ENCODE measurements at places on chromosomes 3 and 15.

GRCh38 chr15:91562698-91563097, 290.8 kb upstream of the SLCO3A1 start:
- no peak for DNase-seq

- no peak for DNase-seq
These were observed 91.7 kb upstream of the GOLGA6L4 start for GRCh38 chr15:84143753-84144314.

- DNase-seq: no peak
These were observed 219.4 kb upstream of the ROBO2 start for GRCh38 chr3:76820481-76820880.

DNA sequence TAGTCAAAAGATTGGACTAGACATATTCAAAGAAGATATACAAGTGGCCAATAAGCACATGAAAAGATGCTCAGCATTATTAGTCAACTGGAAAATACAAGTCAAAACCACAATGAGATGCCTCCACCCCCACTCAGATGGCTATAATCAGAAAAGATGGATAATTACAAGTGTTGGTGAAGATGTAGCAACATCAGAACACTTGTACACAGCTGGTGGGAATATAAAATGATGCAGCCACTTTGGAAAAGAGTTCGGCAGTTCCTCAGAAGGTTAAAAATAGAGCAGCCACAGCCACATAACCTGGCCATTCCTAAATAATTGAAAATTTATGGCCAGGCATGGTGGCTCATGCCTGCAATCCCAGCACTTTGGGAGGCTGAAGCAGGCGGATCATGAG, 38.4 kb downstream of the HEG1 start:
- DNase-seq: no peak

DNA sequence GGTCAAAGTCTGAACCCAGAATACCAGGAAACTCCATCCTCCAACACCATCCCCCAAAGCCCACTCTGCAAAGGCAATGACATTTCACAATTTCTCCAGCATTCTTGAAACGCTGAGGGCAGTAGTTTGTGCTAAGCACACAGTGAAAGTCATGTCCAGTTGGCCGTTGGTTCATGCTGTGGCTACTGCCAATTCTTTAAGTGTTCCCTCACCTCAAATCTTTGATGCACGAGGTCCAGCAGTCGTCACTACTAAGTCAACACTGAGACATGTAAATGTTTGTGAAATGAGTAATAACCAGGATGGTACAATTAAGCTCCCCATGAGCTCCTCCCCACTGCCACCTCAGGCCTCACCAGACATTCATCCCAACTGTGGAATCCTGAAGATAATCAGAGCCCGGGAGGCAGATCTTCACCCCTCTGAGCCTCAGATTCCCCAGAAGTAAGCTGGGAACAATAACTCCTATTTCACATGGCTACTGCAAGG, 7.0 kb downstream of the SUCLG2 start:
- no peak for DNase-seq

GRCh38 chr15:80234883-80235282, 17.1 kb downstream of the CTXND1 start:
- DNase-seq: no peak

DNA sequence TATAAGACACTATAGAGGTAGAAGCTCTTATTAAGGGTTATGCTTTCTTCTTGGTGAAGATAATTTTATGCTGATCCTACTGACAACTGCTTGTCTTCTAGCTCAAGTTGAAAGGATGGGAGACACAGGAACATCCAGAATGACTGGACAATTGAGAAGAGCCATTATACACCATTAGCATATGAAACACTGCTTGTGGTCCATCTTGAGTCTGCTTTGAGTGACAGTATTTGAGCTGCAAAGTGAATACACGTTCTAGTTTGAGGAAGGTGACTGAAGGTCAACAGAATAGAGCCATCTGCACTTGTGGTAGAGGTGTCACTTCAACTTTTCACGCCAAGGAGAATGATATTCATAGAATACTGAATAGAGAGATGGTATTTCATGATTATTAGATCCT, 315.4 kb downstream of the MCTP2 start:
- DNase-seq: no peak

- DNase-seq: no peak
These were observed 245.6 kb upstream of the TRIM42 start for GRCh38 chr3:140432229-140432669.

DNA sequence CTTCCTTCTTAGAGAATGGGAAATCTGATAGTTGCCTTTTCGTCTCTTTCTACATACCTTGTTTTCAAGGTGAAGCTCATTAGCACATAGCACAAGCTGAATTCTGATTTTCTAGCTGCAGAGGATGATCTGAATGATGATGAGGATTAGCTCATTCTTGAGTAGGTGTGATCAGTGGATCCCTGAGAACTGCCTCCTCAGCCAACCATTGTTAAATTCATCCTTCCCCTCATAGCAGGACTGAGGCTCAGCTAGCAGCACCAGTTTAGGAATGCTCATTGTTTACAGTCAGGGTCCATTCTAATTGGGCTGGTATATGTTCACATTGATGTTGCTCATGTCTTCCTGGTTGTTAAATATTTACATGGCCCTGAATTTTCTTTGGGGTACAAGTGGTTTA, 299.9 kb upstream of the MME start:
- DNase-seq: no peak

DNA sequence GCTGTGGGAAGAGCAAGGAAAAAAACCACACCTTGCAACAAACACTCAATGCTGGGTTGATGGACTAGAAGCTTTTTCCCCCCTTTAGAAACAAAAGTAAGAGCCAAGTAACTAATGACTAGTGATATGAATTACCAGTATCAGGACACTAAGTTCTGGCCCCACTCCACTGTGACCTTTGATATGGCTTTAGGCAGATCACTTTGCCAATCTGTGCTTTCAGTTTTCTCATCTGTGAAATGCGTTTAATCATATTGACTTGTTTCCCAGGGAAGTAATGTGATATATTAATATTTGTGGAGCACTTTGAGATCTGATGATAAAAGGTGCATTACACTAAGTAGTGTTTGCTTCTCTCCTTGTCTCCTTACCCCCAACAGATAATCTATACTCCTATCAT, 319.3 kb upstream of the SATB1 start:
- DNase-seq: no peak

- no peak for DNase-seq
These were observed 878 bp downstream of the ISLR start for GRCh38 chr15:74174219-74174957.

DNA sequence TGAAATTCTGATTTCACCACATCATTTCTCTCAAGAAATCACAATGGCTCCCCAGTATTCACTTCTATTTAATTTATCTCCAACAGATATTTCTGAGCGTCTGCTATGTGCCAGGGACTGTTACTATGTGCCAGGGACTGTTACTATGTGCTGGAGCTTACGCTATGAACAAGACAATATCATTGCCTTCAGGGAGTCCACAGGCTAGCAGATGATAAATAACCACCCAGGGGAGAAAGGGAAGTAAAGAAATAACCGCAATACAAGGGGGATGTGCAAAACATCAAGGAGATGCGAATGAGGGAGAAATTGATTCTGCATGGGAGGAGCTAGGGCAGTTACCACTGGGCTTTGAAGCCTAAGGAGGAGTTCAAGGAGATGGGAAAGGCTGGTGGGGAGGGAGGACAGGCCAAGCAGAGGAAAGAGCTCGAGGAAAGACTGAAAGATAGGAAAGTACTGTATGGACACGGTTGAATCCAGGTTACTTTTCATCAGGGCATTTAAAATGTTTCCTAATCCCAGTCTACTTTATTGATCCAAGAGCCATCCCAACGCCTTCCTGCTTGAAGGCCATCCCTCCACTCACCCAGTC, 2.5 kb downstream of the THSD4 start:
- DNase-seq: no peak

- DNase-seq: no peak
These were observed 15.4 kb downstream of the SH3BP5 start for GRCh38 chr3:15316998-15317435.

- no peak for DNase-seq
These were observed 14.1 kb downstream of the ANAPC13 start for GRCh38 chr3:134471521-134472193.

DNA sequence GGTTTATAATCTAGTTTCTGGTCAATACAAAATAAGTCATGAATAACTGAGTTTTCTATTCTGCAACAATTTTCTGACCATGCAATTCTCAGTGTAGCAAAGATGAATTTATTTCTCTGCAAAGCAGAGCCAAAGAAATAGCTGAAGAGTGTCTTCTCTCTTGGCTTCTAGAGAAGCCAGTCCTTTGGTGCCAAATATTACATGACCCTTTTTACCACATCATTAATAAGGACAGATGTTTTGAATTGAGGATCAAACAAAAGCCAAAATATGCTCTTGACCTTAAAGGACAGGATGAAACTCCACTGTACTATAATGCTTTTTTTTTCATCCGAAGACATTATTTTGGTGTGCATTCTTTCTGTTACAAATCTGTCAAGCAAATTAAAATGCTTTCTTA, 40.2 kb upstream of the OSTN start:
- no peak for DNase-seq

- DNase-seq: no peak
These were observed 35.5 kb upstream of the EPHB3 start for GRCh38 chr3:184526088-184526433.

DNA sequence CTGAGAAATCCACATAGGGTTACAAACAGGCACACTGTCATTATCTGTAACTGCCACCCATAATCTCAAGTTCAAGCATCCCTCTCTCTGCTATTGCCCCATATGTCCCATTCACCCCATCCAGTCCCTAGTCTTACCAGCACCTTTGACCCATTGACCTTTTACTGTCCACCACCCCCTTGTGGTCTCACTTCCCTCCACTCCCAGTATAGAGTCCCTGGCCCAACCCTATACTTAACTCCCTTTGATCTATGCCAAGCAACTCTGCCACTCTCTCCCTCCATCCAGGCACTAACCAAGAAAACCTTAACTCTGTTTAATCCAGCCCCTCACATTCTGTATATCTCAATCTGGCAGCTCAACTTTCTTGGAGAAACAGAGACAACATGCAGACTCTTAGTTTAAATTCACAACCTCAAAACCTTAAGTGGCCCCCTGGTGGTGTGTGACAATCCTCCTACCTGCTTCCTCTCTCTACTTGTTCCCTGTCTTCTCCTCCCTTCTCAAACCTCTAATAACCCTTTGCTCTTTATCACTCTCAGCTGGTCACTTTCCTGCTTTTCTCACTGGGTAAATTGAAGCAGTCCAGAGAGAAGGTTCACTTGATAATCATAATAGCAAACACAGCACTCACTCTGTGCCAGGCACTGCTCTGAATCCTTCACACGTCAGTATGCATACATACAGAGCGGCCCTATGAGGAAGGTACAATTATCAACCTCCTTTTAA, 162.7 kb downstream of the STT3B start:
- DNase-seq: no peak

Data from right renal cortex interstitium (tissue), 3 donors.